CD14-positive monocyte (primary cell): ENCODE measurements at places on chromosomes 1 and 21. TPM values are rescaled to one million over a fixed set of nuclear protein-coding genes. Genes with fewer than 3 reads are reported as not detected.

Gene PTPRU
- polyA plus RNA-seq = 0.42 TPM

Gene KRTAP19-1
- not detected for polyA plus RNA-seq

Gene VAMP3
- 138 TPM for polyA plus RNA-seq

Gene CSDE1
- 98.7 and 177 TPM in 2 replicates for polyA plus RNA-seq

DNA sequence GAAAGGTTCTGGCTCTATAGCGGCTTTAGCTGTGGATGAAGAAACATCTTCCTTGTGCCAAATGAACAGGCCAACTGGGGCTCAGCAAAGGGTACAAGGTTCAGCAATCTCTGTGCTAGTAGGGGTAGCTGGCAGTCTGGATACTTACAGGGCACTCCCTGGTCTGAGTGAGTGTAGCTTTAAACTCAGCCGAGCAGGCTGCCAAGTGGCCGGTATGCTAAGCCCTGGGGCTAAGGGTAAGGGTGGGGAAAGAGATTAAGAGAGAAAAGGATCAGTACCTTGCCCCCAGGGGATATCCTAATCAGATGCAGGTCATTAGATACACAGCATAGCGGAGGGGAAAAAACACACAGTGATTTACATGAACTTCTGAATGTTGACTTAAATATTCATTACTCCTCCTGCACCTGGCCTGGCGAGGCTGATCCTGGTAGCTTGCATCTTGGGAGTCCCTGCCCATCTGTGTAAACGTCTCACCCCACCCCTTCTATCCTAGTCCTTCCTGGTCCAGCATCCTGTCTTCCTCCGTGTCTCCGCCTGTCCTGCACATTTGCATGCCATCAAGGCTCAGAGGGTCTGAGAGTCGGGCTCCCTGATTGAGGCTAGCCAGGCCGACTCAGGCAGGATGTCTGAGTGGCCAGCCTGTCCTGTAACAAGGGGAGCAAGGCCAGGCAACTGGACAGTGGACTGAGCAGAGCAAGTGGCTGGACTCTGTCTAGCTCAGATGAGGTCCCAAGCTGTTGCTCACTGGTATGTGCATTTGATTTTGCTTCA lies 39.5 kb upstream of the CNTN2 start:
- H3K27me3 ChIP-seq = no peaks in the 10 kb centered on the region
- no peak for DNase-seq
- H3K36me3 ChIP-seq = no peaks in the 10 kb centered on the region
- H3K4me1 ChIP-seq = no peaks in the 10 kb centered on the region
- no peak overlapping the region for H3K27ac ChIP-seq

- H3K27me3 ChIP-seq = peaks cover 13% of the 10 kb centered on the region
- DNase-seq = no peak
- H3K27ac ChIP-seq = no peak overlapping the region
These were observed 65.8 kb downstream of the CD247 start for GRCh38 chr1:167452483-167452882.

GRCh38 chr21:42021371-42022090 lies 11.4 kb upstream of the ZBTB21 start:
- no peaks in the 10 kb centered on the region for H3K4me1 ChIP-seq
- H3K36me3 ChIP-seq = no peaks in the 10 kb centered on the region
- no peak for DNase-seq

GRCh38 chr1:18778437-18778836 lies 81.0 kb downstream of the TAS1R2 start:
- DNase-seq = no peak
- no peaks in the 10 kb centered on the region for H3K36me3 ChIP-seq
- no peaks in the 10 kb centered on the region for H3K4me1 ChIP-seq
- H3K4me3 ChIP-seq = no peak overlapping the region
- H3K27ac ChIP-seq = no peak overlapping the region
- H3K27me3 ChIP-seq = no peaks in the 10 kb centered on the region

DNA sequence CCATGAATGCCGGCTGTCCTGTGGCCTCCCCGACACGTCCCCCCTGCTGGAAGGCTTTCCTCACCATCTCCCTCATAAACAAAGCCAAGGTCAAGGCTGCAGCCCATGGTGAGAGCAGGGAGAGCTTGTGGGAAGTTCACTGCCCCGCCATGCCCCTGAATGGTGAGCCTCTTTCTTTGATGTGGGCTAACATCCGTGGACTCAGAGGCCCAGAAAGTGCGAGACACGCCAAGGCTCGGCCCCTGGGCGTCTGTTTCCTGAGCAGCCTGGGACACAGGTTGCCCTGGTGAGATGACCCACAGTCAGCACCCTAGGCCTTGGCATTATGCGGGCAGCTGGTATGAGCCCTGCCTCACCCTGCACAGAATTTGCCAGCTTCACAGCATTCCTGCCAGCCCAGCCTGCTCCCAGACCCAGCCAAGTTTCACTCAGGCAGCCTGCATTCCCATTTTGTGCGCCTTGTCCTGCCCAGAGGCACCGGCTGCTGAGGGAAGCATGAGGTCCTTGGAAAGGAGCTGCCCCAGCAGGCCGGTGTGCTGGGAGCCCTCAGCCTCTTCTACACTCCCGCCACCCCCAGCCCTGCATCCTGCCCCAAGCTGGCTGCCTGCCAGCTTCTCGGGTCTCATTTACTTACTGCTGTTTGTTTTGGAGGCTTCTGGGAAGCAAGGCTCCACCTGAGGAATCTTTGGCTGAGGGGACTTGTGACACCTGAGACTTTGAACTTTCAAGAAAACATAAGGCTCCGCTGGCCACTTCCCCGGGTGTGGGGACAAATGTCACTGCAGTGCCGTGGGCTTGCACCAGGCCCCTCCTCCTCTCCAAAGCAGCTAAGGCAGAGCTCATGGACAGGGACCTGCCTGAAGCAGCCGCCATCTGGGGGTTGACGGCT lies 31.9 kb downstream of the NEK2 start:
- H3K4me3 ChIP-seq = no peak overlapping the region
- H3K27ac ChIP-seq = no peak overlapping the region
- DNase-seq = no peak
- H3K36me3 ChIP-seq = no peaks in the 10 kb centered on the region

GRCh38 chr21:33128538-33128937 lies 58.6 kb downstream of the OLIG1 start:
- H3K4me3 ChIP-seq = no peak overlapping the region
- no peaks in the 10 kb centered on the region for H3K36me3 ChIP-seq
- DNase-seq = no peak
- H3K27me3 ChIP-seq = peaks cover 15% of the 10 kb centered on the region

DNA sequence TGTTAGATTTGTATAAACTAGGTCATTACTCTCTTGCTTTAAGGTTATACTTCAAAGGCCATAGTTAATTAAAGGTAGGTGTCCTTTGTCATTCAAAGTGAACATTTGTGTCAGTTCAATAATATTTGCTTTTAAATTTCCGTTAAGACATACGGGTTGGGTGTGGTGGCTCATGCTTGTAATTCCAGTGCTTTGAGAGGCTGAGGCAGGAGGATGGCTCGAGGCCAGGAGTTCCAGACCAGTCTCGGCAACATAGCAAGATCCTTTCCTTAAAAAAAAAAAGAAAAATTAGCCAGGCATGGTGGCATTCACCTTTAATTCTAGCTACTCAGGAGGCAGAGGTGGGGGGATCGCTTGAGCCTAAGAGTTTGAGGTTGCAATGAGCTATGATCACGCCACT lies 80.4 kb downstream of the KIF26B start:
- peaks cover 80% of the 10 kb centered on the region for H3K27me3 ChIP-seq
- no peak for DNase-seq
- H3K36me3 ChIP-seq = no peaks in the 10 kb centered on the region
- no peaks in the 10 kb centered on the region for H3K4me1 ChIP-seq
- no peak overlapping the region for H3K27ac ChIP-seq

- no peak for DNase-seq
- no peaks in the 10 kb centered on the region for H3K36me3 ChIP-seq
- no peak overlapping the region for H3K27ac ChIP-seq
These were observed 86.1 kb downstream of the TTLL7 start for GRCh38 chr1:83912876-83913275.

DNA sequence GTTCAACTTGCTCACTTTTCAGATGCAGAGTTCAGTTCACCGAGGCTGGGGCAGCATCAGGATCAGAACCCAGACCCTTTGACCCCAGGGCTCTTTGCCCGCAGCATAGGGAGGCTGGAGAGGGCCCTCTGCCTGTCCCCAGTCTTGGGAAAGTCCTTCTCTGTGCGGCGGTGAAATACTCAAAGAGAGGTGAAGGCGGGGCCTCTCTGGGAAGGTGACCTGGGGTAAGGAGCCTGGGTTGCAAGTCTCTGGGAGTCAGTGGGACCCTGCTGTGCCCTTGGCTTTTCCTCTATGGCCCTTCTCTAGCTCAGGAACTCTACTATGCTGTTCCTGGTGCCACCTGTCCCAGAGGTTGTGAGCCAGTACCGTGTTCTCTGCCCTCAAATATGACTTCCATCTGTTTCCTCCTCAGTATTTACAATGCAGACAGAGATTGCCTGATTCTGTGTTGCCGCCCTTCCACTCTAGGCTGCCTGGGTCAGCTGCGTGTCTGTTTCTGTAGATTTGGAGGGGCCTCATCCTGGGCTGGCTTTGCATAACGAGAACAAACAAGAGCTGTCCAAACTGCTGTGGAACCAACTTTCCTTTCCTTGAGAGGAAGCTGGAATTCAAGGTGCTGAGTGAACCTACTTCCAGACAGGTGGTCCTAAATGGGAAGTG lies 18.7 kb upstream of the ZBTB21 start:
- H3K36me3 ChIP-seq = no peaks in the 10 kb centered on the region
- DNase-seq = no peak
- no peak overlapping the region for H3K27ac ChIP-seq
- no peak overlapping the region for H3K4me3 ChIP-seq

- H3K27ac ChIP-seq = no peak overlapping the region
- no peak overlapping the region for H3K4me3 ChIP-seq
- no peaks in the 10 kb centered on the region for H3K4me1 ChIP-seq
- no peaks in the 10 kb centered on the region for H3K36me3 ChIP-seq
These were observed 119.8 kb upstream of the PTGFR start for GRCh38 chr1:78370779-78371482.
